ENCODE measurements at places on chromosomes 3 and 15.

DNA sequence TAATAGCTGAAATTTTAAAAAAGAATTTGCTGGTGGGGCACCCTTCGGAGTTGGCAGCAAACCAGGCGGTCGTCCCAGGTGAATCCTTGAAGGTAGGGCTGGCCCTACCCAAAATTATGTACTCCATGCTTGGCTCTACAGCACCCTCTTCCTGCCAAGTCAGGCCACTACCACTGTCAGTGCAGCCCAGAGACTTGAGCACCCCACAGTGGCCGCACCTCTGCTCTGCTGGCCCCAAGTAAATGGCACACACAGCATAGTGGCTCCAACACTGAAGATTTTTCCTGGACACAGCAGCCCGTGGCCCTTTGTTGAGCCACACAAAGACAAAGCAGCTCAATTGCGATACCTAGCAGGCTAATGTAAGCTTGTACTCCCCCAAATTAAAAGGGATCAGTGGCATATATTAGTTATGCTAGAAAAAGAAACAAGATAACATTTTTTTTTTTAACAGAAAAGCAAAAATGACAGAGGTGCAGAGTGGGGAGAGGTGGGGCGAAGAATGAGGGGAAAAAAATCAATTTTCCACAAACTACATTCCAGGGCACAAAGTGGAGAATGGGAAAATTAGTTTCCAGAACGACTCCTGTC lies 250.5 kb downstream of the UACA start:
- DNase-seq: no peak

DNA sequence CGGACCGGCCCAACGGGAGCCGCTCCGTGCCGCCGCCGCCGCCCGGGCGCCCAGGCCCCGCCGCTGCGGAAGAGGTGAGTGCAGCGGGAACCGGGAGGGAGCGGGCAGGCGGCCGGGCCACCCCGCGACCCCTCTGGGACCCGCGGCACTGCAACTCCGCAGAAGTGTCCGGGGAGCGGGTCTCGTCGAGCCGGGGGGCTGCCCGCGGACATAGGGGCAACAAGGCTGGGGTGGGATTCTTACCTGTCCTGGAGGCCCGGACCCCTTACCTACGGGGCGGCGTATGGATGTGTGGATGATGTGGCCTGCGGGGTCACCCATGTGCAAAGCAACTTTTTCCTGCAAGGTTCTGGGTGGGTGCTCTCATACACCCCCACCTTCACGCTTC lies 361 bp downstream of the SEMA3F start:
- no peak for DNase-seq

DNA sequence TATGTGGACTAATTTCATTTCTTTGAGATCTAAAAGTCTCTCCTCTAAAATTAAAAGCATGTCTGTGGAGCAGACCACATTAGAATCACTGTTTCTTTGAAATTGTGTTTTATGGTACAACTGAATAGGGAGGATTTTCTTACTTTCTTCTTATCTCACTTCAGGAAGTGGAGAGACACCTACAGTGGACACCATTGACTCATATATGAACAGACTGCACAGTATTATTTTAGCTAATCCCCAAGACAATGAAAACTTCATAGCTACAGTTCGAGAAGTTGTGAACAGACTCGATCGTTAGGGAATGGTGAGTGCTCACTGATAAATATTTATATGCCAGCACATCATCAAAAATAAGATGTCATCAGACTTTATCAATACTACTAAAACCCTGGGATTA lies 58.3 kb downstream of the HMG20A start:
- DNase-seq: no peak

DNA sequence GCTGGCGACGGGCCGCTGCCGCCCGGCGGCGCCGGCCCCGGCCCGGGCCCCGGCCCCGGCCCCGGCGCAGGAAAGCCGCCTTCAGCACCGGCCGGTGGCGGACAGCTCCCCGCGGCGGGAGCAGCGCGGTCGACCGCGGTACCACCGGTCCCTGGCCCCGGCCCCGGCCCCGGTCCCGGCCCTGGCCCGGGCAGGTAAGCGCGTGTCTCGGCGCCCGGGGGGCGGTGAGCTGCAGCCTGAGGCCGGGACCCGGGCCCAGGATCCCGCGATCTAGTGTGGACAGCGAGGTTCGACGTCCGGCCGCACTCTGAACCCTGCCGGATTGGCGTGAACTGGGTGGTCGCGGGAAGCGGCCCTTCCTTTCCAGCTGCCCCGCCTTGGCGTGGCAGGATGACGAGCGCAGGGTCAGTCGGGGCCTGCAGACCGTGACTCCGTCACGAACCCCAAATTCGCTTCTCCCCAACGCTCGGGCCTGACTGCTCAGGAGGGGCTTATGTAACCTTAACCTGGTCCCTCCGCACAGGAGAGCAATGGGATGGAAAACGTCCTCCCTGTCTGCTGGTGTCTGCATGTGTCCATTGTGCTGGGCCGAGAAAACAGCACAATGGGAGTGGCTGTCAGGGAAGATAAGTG lies 472 bp downstream of the BSN start:
- no peak for DNase-seq

GRCh38 chr3:191737742-191738141 lies 276.8 kb downstream of the PYDC2 start:
- no peak for DNase-seq

- DNase-seq: no peak
Observed at GRCh38 chr3:172958565-172958964, 182.5 kb downstream of the SPATA16 start.

DNA sequence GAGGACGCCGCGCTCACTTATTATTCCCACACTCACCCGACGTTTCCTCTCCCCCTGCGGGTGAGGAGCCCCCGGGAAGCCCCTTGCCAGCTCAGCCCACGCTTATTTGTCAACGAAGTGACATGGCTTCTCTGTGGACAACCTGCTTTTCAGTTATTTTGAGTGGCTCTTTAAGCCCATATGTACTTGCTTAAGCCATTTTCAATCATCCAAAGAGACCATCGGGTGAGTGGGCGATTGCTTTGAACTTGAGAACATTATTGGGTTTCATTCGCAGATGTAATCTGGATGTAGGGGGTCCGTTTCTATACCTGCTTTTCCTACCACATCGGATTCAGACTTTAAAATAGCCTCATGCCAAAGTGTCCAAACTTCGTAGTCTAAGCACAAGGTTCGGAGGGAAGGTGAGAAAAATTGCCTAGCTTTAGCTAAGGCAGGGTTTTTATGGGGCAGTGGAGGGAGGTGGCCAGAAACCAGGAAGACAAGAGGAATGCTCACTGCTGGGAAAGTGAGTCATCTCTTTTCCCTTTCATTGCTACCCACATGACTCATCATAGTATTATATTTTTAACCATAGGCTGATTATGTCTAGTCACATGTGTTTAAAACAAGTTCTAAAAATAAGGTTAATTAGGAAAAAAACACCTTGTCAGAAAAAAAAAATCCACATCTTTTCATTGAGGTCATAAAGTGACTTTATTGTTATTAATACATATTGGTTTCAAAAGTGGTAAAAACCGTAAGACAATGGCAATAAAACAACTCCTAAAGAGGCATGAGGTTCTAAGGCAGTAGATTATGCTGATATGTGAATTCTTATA lies 773.1 kb upstream of the NR2F2 start:
- no peak for DNase-seq

DNA sequence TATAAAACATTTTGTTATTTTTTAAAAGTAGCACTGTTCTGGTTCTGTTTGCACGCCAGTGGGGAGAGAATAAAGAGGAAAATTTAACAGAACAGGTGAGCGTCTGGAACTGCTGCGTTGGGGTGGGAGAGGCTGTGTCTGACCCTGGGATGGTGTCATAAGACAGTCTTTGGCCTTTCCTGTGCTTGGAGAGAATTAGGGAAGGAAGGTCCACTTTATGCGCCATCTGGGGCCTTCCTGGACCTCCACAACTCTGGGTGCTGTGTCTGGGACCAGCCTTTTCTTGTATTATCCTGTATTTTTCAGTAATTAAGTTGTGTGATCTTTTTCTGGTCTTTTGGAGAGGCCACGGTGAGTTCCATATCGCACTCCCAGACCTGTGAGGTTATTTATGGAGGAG lies 3.3 kb downstream of the FAM43A start:
- DNase-seq: no peak

DNA sequence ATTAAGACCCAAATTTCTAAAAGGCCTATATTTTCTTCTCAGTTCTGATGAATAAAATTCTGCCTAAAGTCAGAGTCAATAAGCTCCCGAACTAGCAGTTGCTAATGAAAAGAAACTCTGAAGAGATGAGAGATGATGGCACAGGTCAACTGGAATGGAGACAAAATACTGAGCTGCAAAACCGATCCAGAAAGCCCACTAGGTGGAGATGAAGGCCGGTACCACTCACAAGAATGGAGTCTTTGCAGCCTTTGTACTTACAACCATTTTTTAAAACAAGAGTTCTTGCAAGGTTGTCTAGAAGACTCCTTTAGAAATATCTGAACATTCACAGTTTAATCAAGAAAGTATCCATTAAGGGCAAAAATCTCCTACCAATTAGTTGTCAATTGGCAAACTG lies 119.9 kb upstream of the TJP1 start:
- no peak for DNase-seq

DNA sequence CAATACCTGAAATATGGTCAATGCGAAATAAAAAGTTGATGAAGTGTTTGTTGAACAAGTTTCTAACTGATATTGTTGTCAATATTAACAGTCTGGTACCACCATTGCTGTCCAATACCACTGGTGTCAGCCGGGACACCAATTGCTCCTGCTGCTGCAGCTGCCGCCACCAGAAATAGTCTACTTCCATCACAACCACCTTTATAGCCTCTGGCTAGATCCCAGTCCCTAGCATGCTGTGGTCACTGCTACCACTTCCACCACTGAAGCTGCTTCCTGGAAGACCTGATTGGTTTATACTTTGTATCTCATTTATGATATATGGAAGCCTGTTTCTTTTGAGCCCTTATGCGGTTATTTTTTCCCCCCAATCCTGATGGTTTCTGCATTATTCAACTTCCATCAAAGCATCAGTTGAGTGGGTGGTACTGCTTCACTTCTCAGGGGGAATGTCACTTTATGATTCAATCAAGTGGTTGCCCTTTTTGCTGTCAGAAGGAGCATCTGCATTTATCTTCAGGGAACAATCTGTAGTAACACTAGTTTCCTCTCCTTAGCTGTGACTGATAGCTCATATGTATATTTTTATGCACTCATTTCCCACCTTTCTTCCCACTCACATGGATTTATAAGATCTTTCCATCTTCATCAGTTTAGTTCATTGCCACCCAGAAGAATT lies 11.7 kb downstream of the LNP1 start:
- no peak for DNase-seq

Data from amygdala (tissue), 56 donors.